ENCODE measurements at places on chromosomes 3 and 15.

- DNase-seq, result no peak
Observed at GRCh38 chr3:155481591-155481990, 188.1 kb upstream of the STRIT1 start.

DNA sequence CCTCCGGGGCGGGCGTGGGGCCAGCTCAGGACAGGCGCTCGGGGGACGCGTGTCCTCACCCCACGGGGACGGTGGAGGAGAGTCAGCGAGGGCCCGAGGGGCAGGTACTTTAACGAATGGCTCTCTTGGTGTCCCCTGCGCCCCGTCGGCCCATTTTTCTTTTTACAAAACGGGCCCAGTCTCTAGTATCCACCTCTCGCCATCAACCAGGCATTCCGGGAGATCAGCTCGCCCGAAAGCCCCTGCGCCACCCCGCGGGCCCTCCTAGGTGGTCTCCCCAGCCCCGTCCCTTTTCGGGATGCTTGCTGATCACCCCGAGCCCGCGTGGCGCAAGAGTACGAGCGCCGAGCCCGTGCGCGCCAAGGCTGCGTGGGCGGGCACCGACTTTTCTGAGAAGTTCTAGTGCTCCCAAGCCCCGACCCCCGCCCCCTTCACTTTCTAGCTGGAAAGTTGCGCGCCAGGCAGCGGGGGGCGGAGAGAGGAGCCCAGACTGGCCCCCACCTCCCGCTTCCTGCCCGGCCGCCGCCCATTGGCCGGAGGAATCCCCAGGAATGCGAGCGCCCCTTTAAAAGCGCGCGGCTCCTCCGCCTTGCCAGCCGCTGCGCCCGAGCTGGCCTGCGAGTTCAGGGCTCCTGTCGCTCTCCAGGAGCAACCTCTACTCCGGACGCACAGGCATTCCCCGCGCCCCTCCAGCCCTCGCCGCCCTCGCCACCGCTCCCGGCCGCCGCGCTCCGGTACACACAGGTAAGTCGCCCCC, at the start of gene THBS1:
THBS1 (plus strand) TSS at position 595 of the 757 bp plus-strand sequence. CDS start 779 bp downstream, outside the sequence.
- DNase-seq, result no peak

- DNase-seq, result no peak
Observed at GRCh38 chr3:177781686-177782161, 584.4 kb upstream of the TBL1XR1 start.

GRCh38 chr3:79268422-79268821, 499.4 kb downstream of the ROBO1 start:
- no peak for DNase-seq

DNA sequence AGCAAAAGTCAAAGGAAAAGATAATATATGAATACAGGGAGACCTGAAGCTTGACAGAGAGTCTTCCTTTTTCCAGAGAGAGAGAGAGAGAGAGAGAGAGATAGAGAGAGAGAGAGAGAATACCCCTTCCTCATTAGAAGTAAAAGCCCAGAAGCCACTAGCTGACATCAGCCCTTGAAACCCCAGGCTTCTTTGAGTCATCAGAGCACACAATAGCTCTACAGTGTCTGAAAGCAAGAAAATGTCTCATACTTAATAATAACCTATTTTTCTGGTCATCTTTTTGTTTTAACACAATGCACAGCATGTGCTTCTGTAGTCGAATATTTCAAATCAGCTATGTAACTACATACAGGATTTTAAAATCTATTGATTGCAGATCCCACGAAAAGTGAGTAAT, 109.2 kb upstream of the NANOGP8 start:
- no peak for DNase-seq

- DNase-seq, result no peak
Observed at GRCh38 chr15:92149029-92149428, 244.7 kb upstream of the ST8SIA2 start.

DNA sequence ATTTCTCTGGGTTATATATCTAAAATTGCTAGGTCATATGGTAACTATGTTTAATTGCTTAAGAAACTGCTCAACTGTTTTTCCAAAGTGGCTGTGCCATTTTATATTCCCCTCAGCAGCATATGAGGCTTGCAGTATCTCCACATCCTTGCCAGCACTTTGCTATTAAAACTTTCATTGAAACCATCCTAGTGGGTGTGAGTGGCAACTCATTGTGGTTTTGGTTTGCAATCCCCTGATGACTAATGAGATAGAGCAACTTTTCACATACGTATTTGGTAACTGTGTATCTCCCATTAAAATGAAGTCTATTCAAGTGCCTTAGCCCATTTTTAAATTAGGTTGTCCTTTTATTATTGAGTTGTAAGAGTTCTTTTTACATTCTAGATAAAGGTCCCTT, 17.3 kb downstream of the KPNA1 start:
- no peak for DNase-seq

- DNase-seq, result no peak
Observed at GRCh38 chr3:71399478-71399877, 184.1 kb downstream of the FOXP1 start.

- no peak for DNase-seq
Observed at GRCh38 chr3:114402838-114403237, 109.0 kb downstream of the TIGIT start.

DNA sequence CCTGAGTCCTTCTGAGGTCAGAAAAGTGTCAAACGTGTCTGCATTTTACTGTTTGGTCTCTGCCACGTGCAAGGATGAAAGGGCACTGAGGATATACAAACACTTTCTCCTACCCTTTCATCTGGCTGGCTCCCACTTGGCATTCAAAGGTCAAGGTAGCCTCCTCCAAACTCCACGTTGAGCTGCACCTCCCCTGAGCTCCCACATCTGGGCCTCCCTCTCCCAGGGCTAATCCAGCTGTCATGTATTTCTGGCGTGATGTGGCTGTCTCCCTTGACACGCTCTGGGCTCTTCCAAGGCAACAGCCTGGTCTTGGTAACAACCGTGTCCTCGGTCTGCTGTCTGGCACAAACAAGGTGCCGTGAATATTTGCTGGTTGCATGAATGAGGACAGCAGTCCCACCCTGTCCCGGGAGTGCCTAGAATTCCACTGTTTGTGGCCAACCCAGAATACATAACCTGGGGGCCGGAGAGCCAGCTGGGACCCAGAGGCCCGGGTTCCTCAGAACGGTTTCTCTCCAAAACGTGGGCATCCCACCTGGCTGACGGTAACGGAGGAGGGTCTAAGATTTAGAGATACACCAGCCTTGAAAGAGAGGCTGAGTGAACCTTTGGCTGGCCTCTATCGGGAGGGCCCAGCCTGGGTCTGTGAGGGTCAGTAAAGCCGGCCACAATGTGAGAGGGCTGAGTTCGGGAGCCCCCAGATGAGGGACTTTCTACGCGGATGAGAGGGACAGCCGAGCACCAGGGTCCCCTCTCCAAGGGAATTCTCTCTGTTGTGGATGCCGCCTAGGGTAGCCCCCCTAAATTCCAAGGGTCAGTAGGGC, 767 bp downstream of the GLT8D1 start:
- no peak for DNase-seq

DNA sequence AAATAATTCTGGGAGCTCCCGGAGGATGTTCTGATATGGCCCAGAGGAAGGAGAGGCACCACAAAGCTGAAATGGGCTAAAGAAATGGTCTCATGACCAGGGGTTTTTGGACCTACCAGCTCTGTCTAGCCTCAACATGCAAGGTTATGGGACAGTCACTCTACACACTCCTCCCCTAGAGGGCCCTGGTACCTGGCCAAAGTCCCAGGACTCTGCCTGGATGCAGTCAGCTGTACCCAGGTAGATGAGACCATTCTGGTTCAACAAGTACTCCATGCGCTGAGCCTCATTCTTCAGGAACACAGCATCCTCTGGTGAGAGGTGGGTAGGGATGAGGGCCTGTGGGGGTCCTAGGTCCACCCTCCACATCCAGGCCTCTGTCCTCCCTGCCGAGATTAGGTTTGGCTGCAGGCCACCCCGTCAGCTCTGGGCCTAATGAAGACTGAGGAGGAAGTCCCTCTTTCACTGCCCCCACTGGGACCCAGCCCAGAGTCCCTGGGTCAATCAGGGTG, 9.5 kb downstream of the EPB42 start:
- DNase-seq, result no peak

- no peak for DNase-seq
Observed at GRCh38 chr3:160806094-160806493, 50.1 kb downstream of the PPM1L start.

GRCh38 chr3:99356696-99357095, 281.7 kb upstream of the COL8A1 start:
- DNase-seq, result no peak

DNA sequence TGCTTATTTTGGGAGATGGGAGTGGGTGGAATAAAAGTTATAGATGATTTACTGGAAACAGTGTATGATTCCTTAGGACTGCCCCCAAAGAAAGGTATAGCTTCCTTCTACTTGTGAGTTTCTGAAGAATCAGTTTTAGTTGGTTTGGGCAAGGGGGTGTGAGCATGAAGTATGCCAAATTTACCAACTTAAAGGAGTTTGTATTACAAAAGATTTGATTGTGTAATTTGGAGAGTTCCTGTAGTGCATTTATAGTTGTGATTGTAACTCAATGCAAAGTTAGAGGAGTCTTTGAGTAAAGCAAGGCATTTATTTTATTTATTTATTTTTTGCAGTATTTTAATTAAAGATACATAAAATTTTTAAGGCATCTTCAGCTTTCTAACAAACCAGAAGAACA, 42.8 kb downstream of the TSC22D2 start:
- no peak for DNase-seq

- DNase-seq, result no peak
Observed at GRCh38 chr3:160842021-160843005, 86.3 kb downstream of the PPM1L start.

- DNase-seq, result no peak
Observed at GRCh38 chr15:64909546-64909945, 2.2 kb upstream of the ANKDD1A start.

DNA sequence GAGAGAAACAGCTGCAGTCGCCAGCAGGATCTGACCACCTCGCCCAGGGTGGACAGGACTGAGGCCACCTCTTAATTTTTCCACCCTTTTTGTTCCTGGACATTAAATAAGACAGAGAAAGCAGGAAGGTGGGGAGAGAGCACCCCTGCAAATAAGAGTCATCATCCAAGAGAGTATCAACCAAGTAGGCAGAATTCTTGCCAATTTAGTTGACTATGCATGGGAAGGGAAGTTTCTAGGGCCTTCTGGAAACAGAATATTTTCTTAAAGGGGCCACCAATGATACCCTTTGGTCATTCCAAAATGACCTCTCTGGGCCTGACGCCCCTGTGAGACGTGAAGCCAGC, 136.2 kb downstream of the TJP1 start:
- DNase-seq, result no peak

DNA sequence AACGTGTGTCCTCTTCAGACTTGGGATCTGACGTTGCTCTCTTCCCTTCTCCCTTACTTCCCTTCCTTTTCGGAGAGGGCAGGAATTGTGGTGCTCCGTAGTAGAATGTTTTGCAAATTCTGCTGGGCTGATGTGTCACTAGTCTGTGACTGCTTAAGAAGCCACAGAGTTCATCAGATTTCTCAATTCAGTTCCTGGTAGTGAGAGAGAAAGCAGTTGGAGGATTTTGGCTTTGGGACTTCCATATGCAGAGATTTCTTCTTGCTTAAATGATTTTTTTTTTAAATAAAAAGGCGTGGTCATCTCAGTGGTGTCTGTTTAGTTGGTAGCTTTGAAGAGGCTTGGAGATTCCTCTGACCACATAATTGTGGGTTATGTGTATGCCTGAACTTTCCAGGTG, 10.1 kb downstream of the CEMIP start:
- no peak for DNase-seq

All from SK-N-MC (cell line).